ENCODE measurements at places on chromosomes 2 and 18.

- DNase-seq, result no peak
These were observed 31.5 kb downstream of the ADNP2 start for GRCh38 chr18:80140455-80140985.

- DNase-seq, result no peak
These were observed 2.2 kb downstream of the IRS1 start for GRCh38 chr2:226797289-226797988.

GRCh38 chr2:171524018-171524401 is 1.7 kb downstream of the CYBRD1 start:
- no peak for DNase-seq

DNA sequence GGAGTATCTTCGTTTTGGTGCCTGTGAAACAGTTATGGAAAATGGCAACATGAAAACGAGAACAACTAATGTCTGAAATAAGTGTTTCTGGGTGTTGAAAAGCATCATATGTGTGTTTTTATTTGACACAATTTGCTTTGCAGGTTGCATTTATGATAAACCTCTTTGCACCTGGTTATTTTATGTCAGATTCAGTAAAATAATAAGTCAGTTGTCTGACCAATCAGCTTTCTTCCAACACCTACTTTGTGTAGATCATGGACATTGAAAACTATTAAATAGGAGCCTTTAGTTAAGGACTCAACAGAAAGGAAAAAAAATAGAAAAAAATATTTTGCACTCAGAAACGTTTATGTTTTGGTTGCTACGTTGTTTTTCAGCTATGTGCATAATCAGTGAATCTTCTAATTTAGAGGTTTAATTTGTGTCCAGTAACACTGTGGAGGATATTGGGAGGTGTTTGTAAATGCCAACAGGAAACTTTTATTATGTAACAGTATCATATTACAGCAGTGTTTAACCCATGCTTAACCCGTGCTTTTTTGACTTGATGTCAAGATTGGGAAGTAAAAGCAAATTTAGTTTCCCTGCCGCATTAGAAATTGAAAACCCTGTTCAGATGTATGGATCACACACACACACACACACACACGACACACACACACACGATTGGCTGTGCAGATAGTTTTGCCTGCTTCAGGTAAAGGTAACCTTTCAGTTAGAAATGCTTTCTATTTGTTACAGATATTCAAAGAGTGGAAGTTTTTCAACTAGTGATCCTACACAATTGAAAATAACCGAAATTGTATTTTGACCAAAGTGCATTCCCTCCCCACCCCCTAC is 2.6 kb downstream of the PKP4 start:
- no peak for DNase-seq

- no peak for DNase-seq
These were observed 107.8 kb downstream of the NDUFA10 start for GRCh38 chr2:239917125-239917956.

- no peak for DNase-seq
These were observed 62.7 kb upstream of the NT5C1B start for GRCh38 chr2:18651842-18652774.

- DNase-seq, result no peak
These were observed 303.6 kb downstream of the BCL11A start for GRCh38 chr2:60249879-60250278.

GRCh38 chr2:182280118-182280517 is 146.7 kb downstream of the PDE1A start:
- DNase-seq, result no peak

GRCh38 chr18:62643181-62643580 is 72.2 kb upstream of the PHLPP1 start:
- no peak for DNase-seq

DNA sequence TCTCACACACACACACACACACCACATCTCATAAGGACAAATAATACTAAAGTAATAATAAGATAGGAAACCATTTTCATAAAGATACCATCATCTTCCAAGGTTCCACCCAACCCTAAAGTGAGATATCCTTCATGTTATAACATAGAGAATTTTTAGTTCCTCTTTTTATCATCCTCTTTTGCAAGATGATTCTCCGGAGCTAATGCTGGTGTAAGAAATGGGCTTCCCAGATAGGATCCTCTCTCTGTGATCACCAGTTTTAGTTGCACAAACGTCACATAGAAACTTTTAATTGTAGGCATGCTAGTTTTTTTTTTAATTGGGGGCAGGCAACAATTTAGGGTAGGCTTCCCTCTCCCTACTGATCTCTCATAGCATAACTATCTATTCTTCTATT is 49.6 kb downstream of the ARHGAP25 start:
- no peak for DNase-seq

DNA sequence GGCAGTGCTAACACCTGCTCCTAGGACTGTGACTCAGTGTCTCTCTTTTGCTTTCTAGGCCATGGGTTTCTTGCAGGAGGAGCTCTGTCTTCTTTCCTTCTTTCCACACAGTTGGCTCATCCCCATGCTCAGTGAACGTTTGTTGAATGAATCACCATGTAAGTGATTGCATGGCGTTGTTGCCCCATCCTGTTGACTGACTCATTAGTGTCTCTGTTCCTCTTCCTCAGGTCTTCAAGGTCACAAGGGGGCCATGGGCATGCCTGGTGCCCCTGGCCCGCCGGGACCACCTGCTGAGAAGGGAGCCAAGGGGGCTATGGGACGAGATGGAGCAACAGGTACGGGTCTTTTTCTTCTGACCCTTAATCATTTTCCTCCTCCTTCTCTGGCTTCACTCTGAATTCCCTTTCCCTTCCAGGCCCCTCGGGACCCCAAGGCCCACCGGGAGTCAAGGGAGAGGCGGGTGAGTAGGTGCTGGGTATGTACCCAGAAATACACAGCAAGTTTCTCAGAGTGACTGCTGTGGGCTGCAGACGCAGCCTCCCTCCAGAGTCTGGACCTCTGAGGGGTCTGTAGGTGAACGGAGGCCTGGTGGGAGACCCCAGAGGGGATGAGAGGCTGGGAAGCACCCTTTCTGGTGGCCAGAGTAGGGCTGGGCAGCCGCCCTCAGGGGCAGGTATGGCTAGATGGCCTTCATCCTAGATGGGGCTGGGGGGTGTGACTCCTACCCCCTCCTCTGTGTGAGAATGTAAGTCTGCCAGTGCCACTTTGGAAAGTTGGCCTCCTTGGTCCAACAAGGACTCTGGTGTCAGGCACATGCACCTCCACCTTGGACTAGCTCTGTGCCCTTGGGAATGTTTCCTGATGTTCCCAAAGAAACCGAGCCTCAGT is 32.4 kb downstream of the MARCO start:
- peak; percentile 81 for DNase-seq

- DNase-seq, result no peak
These were observed 116.6 kb upstream of the NOSTRIN start for GRCh38 chr2:168685600-168686451.

- no peak for DNase-seq
These were observed 7.2 kb upstream of the SAG start for GRCh38 chr2:233300401-233300800.

GRCh38 chr18:13101659-13102197 is 110.6 kb downstream of the CEP192 start:
- no peak for DNase-seq

DNA sequence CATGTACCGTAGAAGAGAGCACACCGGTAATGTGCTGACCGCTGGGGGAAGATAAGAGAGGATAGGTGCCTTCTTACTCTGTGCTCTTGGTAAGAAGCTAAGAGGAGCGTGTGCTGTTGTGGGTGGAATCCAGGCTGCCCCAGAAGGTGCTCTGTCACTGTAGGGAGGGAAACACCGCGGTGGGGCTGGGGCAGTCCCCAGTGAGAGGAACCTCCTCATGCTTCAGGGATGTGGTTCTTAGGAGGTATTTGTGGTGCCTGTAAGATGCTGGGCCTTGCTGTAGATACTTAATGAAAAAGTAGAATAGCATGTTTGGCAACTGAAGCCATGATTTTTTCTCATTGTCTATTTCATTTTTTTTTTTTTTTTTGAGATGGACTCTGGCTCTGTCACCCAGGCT is 1.1 kb downstream of the COLEC11 start:
- no peak for DNase-seq

DNA sequence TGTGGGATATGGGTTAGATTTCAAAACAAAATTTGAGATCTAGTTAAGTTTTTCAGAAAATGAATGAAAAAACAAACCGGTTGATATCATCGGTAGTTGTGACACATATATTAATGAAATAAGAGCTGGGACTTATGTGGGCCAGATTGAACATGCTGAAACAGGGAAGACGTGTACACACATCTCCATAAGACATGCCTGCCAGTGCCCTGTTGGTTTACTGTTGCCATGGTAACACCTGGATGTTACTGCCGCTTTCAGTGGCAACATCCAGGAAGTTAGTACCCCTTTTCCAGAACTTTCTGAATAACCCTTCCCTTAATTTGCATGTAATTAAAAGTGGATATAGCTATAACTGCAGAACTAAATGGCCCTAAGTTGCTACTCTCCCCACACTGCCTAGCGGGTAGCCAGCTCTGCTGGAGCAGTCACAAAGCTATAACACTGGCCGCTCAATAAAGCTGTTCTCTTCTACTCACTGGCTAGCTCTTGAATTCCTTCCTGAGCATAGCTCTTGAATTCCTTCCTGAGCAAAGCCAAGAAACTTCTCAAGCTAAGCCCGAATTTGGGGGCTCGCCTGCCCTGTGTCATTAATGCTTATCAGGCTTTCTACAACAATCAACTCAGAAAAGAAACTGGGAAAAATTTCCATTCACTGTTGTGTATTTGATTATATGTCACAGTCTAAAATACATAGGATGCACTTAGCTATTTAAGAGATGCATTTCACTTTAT is 776.3 kb upstream of the CDH7 start:
- DNase-seq, result no peak

GRCh38 chr2:70616168-70616694 is 62.6 kb upstream of the TGFA start:
- DNase-seq, result no peak

DNA sequence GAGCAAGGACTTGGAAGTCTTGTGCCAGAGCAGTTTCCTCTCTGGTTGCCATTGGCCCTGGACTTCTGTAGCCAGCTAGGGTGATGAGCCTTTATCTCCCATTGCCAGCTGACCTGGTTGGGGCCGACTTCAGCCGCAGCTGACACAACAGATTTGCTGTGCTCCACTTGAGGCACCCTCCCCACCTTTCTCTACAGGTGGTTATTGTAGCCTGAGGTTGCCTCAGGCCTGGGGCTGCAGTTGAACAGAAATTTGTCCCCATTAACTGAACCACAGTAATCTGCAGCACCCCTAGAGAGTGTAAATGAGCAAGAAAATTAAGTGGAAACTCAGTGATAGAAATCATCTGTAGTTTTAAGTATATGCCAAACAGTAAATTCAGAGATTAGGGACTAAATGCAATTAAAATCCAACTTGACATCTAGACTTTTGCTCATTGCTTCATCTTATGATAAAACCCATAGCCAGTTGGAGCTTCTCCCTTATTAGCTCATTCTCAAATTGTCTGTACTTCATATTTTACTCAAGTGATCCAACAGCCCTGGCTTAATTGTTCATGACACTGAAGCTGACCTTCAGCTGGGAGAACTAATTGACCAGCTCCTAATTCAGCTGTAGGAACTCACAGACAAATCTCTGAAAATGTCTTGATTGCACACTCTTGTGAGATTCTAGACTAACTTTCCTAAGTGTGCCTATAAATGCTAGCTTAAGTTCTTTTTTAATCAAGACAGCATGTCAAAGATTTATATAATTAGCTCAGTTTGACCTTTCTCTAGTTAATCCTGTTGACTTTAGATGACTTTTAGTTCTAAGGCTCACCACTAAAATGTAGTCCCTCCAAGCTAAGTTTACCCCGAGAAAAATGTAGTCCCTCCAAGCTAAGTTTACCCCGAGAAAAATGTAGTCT is 48.9 kb downstream of the COPS8 start:
- no peak for DNase-seq

- DNase-seq, result peak; percentile 58
These were observed 118.1 kb downstream of the PRPF40A start for GRCh38 chr2:152598975-152599759.

DNA sequence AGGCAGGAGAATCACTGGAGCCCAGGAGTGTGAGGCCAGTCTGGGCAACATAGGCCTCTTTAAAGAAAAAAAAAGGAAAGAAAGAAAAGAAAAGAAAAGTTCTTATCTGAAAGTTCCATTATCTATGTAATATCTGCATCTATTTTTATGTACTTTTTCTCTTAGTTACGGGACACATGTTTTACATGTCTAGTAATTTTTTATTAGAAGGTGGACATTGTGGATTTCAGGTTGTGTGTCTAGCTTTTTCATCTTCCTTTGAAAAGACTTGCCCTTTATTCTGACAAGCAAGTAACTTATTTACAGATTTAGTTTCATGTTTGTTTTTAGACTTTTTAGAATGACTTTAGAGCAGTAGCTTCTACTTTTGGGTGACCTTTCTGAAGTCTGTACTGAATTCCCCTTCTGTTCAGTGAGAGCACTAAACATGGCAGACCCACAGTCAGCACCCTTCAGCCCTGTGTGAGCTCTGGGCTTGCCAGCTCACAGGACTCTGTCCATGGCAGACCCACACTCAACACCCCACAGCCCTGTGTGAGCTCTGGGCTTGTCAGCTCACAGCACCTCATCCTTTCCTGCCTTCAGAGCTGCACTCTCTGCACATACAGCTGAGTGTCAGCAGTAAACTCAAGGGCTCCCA is 17.5 kb downstream of the TRAPPC12 start:
- no peak for DNase-seq

DNA sequence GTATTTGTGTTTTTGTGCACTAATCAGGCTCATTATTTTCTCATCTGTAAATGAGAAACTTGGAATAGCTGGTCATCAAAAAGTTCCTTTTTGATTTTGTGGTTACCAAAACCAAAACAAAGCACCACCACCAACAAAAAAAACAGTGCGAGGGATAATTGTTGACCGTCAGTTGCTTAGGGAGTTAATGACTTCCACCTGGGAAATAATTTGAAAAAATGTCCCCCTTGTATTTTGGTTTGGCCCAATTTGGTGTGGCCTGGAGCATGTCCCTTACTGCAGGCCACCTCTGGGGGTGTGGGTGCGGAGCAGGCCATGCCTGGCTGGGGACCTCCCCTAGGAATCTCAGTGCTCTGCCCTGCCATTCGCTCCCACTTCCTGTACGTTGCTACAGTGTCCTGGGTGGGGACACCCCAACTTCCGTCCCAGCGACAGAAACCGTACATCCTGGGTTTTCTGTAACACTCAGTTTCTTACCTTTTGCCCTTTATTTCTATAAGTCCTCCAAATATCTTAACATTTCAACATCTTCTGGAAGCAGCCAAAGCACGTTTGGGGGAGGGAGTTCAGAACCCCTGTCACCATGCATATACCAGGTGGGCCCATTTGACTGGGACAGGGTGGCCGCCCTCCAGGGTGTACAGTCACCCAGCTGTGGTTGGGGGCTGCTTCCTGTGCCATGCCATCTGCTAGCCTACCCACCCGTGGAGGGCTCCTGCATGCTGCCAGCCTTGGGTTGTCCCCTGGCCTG is 31.3 kb downstream of the NCK2 start:
- no peak for DNase-seq

DNA sequence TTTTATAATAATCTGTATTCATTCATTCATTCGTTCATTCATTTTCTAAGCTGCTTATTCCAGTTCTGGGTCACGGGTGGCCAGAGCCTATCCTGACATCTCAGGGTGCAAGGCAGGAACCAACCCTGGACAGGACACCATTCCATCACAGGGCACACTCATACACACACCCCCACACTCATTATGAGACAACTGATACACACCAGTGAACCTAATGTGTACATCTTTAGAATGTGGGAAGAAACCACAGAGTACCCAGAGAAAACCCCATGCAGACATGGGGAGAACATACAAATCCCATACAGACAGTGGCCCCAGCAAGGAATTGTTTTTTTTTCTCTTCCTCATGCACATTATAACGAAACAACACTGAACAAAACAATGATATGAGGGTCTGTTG is 54.7 kb downstream of the RTN4 start:
- no peak for DNase-seq

- no peak for DNase-seq
These were observed 10.2 kb upstream of the SPATA3 start for GRCh38 chr2:230985519-230986231.

Measured in HS-5 (cell line).